ENCODE measurements at places on chromosomes 4 and X.

DNA sequence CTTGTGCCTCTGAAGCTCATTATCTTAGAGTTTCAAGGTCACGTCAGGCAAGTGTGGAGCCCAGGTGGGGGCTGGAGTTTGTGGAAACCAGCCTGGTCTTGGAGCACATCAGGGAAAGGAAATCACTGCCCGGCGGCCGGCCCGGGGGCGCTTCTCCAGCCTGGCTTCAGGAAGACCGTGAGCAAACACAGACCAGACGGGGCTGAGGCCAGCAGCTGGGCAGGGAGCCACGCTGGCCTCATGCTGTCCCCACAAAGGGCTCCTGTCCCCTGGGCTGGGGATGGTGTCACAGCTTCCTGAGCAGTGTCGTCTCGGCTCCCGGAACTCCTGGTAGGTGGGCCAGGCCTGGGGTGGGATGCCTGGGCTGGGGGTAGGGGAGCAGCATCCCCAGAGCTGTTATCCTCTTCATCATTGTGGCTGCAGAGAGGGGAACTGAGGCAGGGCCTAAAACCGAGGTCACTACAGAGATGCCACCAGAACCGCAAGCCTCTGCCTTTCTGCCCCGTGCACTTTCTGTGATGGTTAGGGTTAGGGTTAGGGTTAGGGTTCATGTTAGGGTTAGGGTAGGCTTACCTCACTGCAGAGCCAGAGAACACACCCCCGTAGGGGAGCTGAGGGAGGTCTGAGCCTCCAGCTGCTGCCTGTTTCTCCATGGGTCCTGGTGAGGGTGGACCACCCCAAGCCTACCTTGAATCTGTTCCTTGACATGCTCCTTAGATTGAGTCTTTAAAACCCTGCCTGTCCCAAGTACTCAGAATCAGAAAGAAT lies 77.5 kb downstream of the HTRA3 start:
- no peak for DNase-seq

- DNase-seq, result no peak
Measured at GRCh38 chrX:53324803-53325202, 43.4 kb upstream of the IQSEC2 start.

- peak; percentile 73 for DNase-seq
Measured at GRCh38 chr4:33063241-33063640, 2343.1 kb downstream of the PCDH7 start.

- DNase-seq, result no peak
Measured at GRCh38 chrX:66221856-66222255, 57.8 kb downstream of the HEPH start.

DNA sequence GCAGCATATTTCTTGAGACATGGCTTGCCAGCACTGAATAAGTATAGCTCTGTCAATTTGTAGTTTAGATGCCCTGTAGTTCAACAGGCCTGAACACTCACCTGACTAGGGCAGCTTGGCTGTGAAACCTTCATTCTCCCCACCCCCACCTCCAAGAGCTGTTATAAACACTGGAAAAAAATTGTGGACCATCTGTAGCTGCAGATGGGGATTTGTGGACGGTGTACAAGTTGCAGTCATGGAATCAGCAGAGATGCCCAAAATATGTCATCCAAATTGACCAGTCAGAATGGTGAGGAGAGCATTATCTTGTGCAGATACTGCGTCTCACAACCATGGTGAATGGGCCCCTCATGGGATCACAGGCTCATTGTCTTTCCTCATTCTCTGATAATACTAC lies 76.2 kb upstream of the PAQR3 start:
- no peak for DNase-seq

DNA sequence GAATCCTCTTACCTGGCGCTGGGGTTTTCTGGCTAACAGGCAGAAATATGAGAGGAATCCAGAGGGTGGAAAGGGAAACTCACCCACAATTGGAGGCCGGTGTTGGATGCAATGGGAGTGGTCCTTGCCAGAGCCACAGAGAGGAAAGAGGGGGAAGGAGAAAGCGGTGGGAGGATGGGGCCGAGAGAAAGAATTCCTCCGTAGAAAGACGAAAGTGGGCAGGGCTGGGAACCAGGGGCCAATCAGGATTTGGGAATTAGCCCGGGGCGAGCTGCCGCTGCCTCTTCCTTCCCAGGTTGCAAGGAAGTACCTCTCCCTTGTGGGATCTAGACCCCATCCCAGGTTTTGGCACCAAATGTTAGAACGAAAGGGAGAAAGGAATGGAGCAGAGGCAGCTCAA lies 83.1 kb upstream of the SPIN4 start:
- no peak for DNase-seq

DNA sequence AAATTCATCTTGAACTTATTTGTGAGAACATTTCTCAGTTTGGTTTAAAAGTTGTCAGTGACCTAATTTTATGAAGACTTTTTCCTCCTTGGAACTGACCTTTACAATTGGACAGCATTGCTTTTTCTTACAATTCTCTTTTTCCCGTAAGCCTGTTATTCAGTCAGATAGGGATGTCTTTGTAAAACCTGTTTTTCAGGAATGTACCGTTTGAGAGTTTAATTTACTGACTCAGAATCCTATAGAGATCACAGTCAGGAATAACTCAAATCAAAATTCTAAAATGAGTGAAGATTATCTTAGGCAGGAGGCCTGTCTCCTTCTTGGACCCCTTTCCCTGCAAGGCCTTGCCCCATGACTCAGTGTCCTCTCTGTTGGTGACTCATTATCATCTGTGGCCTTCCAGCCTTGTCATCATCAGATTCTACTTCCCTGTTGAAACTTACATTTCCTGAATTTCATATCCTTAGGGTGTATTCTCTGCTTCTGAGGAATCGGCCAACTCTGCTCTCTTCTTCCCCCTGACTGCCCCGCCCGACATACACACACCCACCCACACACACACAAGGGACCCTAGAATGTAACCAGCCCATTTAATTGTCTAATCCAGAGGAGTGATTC lies 99.8 kb downstream of the ARHGAP10 start:
- DNase-seq, result peak; percentile 78

DNA sequence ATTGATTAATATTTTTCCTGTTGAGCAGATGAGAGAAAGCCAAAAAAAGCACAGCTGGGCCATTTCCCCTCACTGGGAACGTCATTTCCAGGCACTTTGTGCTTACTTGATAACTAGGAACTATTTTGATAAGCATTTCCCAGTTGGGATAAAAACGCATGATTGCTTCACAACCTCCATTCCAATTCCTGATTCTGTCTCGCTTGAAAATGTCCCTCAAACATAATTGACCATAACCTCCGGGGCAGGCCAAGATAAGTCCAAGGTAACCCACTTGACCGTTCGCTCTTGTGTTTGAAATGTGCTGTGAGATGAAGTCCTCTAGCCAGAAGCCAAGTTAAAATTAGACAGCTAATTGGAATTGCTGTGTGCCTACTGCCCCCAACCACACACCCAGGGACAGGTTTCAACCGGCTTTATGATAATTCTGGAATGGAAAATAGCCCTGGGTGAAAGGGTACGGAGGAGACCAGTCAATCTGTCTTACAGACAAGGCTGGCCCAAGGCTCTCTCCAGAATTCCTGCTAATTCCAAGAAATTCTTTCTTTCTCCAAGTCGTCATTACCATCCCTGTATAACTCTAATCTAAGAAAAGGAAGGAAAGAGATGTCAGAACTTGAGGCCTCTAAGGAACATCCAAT lies 137.1 kb downstream of the MID1 start:
- DNase-seq, result no peak

GRCh38 chr4:111934314-111934713 lies 210.9 kb upstream of the FAM241A start:
- no peak for DNase-seq
